ENCODE measurements at places on chromosomes 5 and 9.

- no peak for DNase-seq
Measured at GRCh38 chr5:142036918-142037317, 24.1 kb upstream of the GNPDA1 start.

- no peak for DNase-seq
Measured at GRCh38 chr5:172362755-172363154, 79.2 kb upstream of the UBTD2 start.

DNA sequence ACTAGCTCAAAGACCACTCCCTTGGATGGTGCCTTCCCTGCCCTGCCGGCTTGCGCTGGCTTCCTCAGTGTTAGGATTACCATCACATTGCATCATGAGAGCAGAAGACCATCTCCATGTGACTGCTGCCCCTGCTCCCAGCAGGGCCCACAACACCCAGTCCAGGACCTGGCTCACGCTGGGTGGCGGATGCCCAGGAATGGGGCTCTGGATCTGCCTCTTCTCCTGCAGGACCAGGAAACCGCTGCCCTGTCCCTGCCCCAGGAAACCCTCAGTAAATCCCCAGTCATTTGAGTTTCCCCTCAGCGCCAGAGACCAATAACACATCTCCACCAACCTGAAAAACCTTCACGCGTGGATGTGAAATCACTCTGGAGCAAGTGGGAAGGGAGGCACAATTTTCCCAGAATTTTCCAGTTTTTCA lies 3.3 kb upstream of the RNF44 start:
- DNase-seq, result no peak

- DNase-seq, result no peak
Measured at GRCh38 chr9:109974918-109975276, 194.9 kb downstream of the PALM2AKAP2 start.

GRCh38 chr5:62271870-62272269 lies 34.1 kb upstream of the KIF2A start:
- DNase-seq, result no peak

GRCh38 chr5:179771311-179771895 lies 22.4 kb upstream of the LTC4S start:
- DNase-seq, result no peak

- DNase-seq, result no peak
Measured at GRCh38 chr5:81839034-81839433, 88.1 kb upstream of the SSBP2 start.

DNA sequence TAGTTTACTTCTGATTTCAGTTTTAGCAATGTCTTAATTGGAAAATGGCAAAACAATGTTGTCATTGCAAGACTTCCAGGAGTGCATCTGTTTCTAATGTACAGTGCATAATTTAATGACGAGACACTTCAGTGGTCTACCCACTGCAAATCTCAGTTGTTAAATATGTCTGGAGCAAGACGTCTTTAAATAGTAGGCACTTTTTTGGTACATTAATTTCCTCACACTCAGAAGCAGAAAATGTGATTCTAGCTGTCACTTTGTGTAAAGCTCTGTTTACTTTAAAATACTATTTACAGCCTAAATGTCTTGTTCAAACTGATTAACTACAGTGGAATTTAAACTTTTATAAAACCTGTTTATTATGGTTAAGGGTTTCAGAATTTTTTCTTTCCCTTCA lies 815.5 kb downstream of the TLE1 start:
- no peak for DNase-seq

- DNase-seq, result no peak
Measured at GRCh38 chr5:79143684-79144379, 32.2 kb downstream of the BHMT start.

DNA sequence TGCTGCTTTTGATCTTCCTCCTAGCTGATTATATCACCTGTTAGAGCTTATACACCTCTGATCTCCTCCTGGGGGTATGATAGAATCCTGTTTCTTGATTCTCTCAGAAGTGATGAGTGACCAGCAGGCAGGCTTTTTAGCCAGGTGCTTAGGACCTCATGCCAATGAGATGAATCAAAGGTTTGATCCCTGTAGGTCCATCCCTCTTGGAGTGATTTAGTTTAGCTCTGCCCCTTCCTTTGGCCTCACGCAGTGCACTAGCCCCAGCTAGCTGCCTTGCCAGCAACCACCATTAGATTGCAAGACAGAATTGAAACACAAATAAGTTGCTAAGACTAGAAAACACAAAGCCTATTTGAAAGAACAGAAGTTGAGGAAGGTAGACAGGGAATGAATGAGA lies 84.4 kb downstream of the ZSWIM6 start:
- no peak for DNase-seq

- no peak for DNase-seq
Measured at GRCh38 chr9:6132650-6133049, 83.0 kb upstream of the IL33 start.

- DNase-seq, result no peak
Measured at GRCh38 chr5:151947931-151948608, 23.4 kb upstream of the GLRA1 start.

DNA sequence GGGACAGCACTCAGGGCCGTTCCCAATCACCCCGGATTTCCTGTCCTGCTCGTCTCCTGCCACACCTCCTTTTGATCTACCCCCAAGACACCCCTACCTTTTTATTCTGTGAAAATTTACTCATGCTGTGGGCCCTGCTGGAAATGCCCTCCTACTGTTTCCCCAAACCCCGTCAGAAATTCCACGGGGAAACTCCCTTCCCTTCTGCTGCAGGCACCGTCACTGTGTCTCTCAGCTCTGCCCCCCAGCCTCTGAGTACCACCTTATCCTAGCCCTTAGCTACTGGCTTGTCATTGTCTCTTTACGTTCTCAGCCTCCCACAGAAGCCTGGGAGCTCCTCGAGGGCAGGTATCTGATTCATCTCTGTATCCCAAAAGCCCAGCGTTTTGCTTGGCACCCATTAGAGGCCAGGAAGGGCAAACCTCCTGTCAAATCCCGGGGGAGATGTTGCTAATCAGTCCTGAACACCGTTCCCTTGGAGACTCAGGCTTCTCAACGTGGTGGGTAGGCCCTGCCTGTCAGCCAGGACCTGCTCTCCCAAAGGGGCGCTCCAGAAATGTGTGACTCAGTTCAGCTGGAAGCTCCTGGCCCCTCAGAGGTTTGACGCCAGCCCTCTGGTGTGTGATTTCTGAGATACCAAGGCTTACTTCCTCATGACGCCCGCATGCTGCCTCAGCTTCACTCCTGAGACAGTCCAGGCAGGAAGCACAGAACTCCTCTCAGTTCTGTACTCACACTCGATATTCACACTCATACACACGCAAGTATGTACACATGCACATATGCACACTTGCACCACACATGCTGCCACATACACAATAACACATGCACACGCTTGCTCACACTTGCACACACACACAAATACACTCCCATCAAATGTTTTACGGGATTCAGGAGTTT lies 50.7 kb upstream of the GRHPR start:
- DNase-seq, result no peak

DNA sequence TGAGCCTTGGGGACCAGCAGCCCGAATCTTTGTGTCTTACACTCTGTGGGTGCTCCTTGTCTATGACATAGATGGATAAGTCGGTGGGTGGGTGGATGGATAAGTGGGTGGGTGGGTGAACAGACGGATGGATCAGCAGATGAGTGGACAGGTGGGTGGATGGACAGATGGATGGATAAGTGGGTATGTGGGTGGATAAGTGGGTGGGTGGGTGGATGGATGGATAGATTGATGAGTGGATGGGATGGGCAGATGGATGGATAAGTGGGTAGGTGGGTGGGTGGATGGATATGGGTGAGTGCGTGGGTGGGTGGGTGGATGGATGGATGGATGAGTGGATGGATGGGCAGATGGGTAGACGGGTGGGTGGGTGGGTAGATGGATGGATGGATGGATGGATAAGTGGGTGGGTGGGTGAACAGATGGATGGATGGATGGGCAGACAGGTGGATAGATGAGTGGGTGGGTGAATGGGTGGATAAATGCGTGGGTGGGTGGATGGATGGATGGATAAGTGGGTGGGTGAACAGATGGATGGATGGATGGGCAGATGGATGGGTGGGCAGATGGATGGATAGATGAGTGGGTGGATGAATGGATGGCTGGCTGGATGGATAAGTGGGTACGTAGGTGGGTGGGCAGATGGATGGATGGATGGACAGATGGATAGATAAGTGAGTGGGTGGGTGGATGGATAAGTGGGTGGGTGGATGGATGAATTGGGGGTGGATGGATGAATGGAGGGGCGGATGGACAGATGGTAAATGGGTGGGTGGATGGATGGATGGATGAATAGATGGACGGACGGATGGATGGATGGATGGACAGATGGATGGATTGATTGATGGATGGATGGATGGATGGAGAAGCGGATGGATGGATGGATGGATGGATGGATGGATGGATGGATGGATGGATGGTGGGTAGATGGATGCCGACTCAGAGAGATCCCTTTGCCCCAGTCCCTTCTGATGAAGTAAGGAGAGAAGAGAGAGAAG lies 121.2 kb downstream of the VAV2 start:
- no peak for DNase-seq

DNA sequence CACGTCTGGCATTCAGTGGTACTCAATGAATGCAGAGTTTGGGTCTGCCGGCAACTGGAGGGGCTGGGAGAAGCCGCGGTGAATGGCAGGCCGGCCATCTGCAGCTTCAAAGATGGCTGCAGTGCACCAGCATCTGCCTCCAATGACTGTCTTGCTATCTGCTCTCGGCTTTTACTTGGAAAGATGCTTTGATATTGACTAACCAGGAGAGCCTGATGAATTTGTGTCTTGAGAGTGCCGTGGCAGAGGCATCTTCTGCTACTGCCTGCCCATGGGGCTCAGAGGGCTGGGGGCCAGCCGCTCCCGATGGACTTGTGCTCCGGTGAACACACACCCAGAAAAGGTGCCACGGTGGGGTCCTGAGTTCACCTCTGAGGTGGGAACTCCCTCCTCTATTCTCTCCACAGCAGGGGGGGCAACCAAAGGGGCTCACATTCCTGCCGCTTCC lies 164.5 kb downstream of the COL23A1 start:
- no peak for DNase-seq

- DNase-seq, result peak; percentile 41
Measured at GRCh38 chr9:104094534-104095015, 466 bp downstream of the SMC2 start.

- no peak for DNase-seq
Measured at GRCh38 chr5:3417376-3417943, 178.2 kb upstream of the IRX1 start.

DNA sequence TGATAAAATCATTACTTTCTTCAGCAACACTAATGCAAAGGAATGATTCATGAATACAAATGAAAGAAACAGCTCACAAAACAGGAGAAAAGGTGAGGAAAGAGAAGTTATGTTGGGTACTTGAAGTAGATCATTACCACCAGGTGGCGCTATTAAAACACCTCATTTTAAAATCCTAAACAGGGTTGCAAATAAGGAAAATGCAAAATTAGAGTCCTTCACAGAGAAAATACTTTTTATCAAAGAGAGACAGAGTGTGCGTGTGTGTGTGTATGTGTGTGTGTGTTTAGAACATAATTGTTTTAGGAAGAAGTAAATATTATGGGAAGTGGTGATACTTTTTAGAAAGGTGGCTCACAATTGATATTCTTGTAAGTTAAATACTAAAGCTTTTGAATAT lies 49.5 kb upstream of the CD180 start:
- DNase-seq, result no peak

DNA sequence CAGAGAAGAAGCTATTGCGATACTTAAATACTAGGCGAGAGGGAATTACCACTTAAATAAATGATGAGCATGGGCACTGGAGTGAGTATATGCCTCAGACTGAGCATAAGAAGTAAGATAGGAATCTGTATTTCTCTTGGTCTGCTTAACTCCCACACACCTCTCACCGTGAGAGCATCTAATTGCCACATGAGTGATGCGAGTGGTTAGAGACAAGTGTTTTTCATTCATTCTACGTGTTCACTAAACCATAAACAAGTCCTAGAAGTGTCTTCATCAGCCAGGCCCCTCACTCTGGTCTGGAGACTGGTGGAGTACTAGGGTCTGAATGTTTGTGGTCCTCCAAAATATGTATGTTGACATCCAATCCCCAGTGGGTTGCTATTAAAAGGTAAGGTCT lies 150.2 kb upstream of the SLC12A2 start:
- DNase-seq, result no peak

DNA sequence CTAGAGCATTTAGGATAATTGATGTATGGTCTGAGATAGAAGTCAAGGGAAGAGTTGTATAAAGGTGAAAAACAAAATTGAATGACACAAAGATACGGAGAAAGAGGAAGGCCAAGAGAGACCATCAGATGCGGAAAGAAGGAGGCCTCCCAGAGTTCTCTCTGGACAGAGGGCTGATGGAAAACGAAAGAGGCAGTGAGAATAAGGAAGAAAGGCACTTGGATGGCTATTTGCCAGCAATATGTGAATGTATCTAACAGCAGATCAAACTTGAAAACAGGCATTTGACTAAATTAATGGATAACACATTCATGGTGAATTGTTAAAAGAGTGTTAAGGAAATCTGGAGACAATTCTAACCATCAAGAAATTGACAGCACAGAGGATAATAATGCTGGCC lies 2.4 kb upstream of the DOCK8 start:
- DNase-seq, result no peak

DNA sequence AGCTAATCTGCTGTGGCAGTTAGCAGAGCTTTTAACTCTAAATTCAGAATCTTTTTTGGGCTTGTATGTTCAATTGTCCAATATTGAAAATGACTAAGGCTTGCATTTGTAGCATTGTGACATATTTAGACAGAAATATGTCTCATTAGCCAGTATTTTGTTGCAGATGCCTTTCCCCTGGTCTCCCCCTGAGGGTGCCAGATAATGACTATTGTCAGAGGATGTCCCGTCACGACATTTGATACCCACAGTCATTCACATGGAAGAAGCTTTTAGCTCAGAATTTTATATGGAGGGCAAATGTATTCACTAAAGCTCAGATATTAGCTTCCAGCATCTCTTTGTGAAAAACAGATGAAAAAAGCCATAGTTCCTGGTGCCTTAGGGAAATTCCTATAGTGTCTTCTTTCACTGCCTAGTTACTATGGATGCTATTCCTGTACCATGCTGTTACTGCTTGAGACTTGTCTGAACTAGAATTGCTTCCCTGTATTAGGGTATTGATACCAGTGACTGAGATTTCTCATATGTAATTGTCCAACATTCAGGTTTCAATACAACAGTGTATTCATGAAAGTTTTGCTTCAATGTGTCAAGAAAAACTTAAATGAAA lies 96.2 kb downstream of the CCDC192 start:
- no peak for DNase-seq

DNA sequence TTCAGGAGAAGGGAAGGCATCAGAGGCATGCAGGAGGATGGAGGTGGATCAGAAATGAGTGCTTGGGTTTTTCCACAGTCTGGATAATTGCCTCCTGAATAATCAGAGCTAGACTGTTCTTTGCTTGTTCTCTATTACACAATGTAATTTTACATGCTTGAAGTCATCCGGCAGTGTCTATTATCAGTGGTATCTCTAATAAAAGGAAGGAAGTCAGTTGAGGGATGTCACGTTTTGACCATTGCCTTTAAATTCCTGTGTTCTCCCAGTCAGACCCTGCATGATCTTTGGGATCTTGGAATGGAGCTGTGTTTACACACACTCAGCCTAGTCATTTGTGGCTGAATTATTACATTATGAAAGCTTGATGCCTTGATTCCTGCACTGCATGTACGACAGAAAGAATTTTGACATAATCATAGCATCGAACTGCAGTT lies 91.0 kb downstream of the PDE8B start:
- DNase-seq, result no peak

GRCh38 chr9:36949466-36949865 lies 84.6 kb downstream of the PAX5 start:
- no peak for DNase-seq
